Stimulated activated CD4-positive, alpha-beta T cell treated with anti-CD3 and anti-CD28 coated beads, Interleukin-12 subunit alpha, Interleukin-12 subunit beta, amount 100 ng/mL, for 4 hours (primary cell): ENCODE measurements at places on chromosomes 5 and 9.

DNA sequence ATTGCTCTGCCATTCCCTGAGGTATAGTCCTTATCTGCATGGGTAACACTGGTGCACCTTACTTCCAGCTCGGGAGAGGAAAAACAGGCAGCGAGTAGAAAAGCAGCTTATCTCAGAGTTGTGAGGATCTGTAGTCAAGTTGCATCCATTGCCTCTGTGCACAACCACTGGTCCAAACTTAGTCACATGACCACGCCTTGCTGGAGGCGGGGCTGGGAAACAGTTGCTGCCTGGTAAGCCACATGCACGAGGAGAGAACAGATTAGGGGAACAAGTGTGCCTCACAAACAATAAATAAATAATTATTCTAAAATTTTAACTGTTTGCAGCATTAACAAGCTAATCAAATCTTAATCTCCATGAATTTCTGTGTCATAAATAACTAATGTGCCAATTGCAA, 18.6 kb downstream of the ZNF622 start:
- no peak for DNase-seq

DNA sequence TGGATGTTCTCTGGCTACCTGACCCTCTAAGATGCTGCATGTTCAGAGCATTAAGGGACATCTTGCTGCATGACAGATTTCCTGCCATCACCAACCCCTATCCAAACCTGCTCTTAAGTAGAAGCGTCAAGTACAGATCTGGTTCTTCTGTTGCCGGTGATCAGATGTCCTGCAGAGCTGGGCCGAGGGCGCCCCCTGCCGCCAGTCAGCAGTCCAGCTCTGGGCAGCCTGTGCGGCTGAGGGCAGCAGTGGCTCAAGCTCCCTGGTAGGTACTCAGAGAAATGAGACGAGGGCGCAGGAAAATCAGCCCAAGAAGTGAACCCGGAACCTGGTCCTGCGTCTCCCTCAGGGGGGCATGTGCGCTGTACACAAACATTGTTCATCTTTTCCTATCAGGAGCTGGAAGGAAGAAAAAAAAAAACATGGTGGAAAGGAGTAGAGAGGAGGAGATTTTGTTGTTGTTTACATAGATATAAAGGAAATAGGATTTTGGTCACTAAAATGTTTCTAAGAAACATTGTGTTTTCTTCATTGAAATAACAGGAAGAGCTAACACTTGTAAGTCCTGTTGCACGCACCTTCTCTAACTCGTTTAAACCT, 95.8 kb downstream of the CFAP90 start:
- DNase-seq, result peak; percentile 18

GRCh38 chr9:33472171-33472880, 1.4 kb downstream of the NOL6 start:
- no peak for DNase-seq

- DNase-seq, result peak; percentile 25
Observed at GRCh38 chr9:35749515-35750255, 598 bp downstream of the RGP1 start.

DNA sequence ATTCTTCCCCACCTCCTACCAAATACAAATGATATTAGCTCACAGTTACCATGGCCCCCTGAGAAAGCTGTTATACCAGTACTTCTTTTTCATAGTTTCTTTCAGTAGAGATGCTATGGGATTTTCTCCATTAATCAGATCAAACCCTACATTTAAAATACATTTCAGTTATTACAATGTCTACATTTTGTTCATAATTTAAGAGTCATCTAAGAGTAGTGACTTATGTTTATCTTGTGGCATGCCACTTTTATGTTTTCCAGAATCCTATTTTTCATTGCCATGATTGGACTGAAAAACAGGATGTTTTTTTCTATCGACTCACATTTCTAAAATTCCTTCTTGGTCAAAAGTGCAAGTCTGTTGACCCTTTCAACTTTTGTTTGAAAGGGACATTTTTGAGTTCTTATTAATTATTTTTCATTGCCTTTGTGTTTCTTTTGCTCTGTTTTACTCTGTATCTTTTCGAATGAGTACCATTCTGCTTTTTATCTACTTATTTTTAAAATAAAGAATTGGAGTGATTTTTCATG, 77.4 kb upstream of the ANXA1 start:
- DNase-seq, result no peak

DNA sequence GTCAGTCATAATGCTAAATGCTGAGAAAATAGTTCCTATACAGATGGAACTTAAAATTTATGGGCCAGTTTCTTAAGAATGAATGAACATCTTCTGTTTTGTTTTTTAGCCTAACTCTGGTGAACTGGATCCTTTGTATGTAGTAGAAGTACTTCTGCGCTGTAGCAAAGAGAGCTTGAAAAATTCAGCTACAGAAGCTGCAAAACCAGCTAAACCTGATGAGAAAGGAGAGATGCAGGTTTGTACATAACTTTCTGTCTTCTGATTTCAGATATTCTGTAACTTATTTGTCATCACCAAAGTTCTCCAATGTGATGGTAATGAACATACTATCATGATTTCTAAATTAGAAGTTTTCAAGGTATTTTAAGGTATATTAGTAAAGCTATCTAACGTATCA, 80.1 kb downstream of the MTREX start:
- no peak for DNase-seq

- no peak for DNase-seq
Observed at GRCh38 chr9:106486685-106487084, 376.3 kb upstream of the ZNF462 start.

GRCh38 chr5:115069087-115069968, 100.4 kb downstream of the TRIM36 start:
- DNase-seq, result no peak

- no peak for DNase-seq
Observed at GRCh38 chr9:36501727-36502126, 71.0 kb upstream of the MELK start.

DNA sequence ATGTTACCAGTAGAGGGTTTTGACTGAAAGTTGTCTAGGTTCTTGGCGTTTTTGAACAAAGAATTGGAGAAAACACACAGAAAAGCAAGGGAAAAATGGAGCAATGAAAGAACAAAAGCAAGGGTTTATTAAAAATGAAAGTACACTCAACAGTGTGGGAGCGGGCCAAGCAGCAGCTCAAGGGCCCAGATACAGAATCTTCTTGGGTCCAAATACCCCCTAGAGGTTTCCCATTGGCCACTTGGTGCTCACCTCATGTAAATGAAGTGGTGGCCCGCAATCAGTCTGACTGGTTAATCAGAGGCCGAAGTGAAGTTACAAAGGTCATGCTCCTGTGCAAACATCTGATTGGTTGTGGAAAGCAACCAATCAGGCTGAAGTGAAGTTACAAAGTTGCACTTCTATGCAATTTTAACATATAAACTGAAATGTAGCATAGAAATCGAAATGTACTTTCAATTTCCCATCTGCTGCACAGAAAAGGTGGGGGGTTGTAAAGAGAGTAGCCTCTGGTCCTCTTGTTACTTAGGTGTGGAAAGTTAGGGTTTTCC, 1.9 kb upstream of the GM2A start:
- no peak for DNase-seq

DNA sequence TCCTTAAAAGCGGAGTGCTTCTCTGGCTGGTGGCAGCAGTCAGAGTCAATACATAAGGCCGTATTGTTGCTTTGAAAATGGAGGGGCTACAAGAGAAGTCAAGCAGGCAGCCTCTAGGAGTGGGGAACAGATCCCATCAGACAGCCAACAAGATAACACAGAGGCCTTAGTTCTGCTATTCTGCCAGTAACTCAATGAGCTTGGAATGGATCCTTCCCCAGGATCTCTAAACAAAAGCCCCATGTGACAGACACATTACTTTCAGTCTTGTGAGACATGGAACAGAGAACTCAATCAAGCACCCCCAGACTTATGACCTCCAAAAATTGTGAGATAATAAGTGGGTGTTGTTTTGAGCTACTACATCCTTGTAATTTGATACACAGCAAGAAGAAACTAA, 158.6 kb downstream of the RFX3 start:
- no peak for DNase-seq

DNA sequence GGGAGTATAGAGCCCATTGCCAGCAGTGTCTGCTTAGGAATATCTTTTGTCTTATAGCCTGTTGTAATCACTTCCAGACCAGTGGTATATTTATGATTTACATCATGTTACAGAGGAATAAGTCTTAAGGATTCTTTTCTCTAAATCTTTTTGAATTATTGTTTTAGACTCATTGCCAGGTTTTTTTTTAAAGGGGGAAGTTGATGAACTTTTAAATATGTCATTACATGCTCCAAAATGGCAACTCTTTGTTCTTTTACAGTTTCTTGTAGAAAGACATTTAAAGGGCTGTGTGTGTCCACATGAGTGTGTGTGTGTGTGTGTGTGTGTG, 59.4 kb upstream of the NFIB start:
- DNase-seq, result no peak
